ENCODE measurements at places on chromosomes 5 and 9.

- DNase-seq: no peak
Observed at GRCh38 chr5:160635663-160636062, 214.0 kb downstream of the PTTG1 start.

DNA sequence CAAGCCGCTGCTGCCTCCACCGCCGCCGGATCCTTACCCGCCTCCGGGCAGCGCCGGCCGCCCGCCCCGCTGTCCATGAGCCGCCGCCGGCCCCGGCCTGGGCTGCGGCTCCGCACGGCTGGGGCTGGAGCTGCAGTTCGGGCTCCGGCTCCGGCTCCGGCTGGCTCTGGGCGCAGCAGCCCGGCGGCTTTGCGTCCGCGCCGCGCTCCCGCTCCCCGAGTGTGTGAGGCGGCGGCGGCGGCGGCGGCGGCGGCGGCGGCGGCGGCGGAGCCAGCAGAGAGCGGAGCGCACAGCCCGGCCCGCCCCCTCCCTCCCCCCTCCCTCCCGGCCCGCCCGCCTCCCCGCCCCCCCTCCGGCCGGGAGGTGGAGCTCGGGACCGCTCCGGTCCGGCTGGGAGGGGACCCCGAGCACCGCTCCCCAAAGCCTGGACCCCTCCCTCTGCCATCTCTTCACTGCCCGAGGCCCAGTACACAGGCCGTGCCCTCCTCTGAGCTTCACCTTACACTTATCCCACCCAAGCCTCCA lies at the start of gene PCDH1:
Gene PCDH1 (minus strand): TSS at position 225 of the 525 bp plus-strand sequence. CDS start 148 bp downstream, at position 77.
- DNase-seq: no peak

DNA sequence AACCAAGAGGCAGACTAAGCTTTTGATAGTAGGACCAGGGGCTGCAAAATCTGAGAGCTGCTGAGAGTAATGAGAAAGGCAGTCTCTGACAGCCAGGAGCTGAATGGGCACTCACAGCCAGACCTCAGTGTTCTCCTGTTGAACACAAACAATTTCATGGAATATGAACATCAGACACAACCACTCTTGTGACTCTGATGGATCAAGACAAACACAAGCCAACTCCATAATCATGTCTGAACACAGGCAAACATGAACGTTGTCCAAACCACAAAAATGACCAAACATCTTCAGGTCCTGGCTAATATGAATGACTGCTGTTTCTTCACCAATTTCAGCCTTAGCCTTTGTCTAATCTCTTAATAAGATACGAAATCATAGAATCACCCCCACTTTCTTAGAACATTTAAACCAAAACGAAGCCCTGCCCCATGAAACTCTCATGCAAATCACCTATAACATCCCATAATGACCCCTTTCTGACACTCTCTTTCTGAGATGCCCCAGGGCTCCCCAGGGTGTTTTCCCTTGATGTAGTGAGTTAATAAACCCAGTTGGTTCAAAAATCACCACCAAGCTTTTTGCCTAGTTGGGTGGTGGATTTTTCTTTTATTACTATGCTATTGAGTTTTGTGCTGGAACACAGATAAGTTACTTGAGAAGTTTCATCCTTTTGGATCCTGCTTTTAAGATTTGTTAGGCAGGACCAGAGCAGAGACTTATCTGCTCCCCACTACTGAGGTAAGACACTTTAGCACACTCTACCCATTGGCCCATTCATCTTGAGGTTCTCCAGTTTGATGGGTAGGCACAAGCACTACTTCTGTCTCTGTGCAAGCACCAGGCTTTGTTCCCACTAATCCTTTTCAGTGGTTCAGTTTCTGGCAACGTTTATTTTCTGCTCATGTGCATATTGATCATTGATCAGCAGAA lies 5.9 kb upstream of the ERAP2 start:
- no peak for DNase-seq

- no peak for DNase-seq
Observed at GRCh38 chr5:74633695-74634094, 6.8 kb downstream of the ENC1 start.

- peak; percentile 79 for DNase-seq
Observed at GRCh38 chr5:158456756-158457155, 597.8 kb upstream of the CLINT1 start.

DNA sequence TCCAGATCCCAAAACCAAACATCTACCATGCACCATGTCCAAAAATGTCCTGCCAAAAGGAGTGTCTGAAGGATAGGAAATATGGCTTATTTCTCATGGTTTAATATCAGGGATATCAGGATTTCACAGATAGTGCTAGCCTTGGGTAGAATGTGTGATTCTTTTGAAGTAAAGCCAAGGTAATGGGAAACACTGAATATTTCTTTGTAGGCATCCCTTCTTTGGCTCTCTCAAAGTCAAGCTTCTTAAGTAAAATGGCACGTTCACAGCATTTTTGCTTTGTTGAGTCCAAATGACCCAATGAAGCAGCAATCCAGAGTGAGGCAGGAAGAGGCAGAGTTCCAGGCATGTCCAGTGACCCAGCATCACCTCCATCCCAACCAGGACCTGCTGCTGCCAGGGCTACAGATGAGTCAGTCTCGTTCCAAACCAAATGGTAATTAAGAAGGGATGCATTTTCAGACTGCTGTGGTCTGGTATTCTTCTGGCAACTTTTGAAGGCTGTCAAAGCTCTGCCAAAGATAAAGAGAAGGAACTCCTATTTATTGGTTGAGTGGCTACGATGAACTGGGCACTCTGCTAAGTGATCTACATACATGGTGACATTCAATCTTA lies 678.8 kb upstream of the KLF4 start:
- DNase-seq: peak; percentile 92

GRCh38 chr9:96447406-96447805 lies 2.6 kb upstream of the HABP4 start:
- no peak for DNase-seq

GRCh38 chr5:120465436-120465961 lies 1.4 kb downstream of the PRR16 start:
- DNase-seq: peak; percentile 38

- no peak for DNase-seq
Observed at GRCh38 chr5:133821311-133821741, 147.1 kb downstream of the C5orf15 start.

DNA sequence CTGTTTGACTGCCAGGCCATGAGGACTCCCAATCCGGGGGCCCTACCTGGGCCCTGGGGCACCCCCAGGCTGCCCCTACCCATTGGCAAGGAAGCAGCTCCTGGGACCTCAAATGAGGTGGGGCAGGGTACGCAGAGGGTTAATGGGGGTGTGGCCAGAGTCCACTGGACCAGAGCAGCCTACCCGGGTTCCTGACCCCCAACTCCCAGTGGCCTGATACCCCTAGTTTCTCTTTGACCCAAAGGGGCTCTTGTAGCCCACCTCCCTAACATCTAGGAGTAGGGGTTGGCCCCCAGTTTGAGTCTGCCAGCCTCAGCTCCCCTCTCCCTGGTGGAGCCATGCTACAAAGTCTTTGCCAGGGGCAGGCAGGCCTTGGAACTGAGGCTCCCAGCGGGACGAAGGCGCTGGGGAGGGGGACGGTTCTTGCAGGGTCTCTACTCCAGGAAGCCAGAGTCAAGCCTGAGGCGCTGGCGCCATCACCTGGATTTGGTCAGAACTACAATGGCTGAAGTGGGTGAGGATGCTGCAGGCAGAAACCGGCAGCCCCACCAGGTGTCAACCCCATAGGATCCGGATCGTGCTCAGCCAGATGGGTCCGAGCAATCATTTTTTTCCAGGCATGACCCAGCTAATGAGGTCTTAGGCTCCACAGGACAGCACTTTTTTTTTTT lies 8.4 kb upstream of the CERCAM start:
- no peak for DNase-seq

- no peak for DNase-seq
Observed at GRCh38 chr9:134291452-134291881, 34.8 kb upstream of the RXRA start.

DNA sequence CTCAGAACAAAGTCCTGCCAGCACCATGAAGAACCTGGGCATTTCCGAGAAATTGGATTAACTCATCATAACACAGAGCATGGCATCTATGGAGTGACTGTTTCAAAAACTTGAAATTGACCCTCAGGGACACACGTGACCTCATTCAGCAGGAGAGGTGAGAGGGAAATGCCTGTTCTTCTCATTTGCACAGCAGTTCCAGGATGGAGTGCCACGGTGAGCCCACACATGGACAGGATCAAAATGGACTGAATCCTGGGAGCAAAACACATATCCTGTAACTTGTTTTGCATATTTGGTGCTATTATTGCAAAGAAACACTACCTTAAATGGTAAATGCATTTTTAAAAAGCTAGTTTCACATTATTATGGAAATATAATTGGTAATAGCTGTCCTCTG lies 256.1 kb upstream of the IRX2 start:
- DNase-seq: no peak

DNA sequence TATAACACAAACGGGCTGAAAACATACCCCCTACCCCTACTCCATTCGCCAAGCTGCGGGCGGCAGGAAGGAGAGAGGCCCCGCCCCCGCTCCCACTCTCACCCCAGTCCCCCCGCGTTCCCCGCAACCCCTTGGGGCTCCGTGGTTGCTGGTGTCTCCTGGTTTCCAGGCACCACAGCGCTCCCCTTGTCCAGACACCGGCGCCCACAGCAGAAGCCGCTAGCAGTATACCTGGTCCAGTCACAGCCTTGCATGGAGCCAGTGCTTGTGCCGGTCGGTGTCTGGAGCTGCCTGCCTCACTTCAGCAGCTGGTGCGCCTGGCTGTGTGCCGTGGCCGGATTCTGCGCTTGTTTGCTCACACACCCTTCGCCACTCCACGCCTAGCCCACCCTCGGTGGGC lies 240.5 kb upstream of the DAB2 start:
- no peak for DNase-seq

DNA sequence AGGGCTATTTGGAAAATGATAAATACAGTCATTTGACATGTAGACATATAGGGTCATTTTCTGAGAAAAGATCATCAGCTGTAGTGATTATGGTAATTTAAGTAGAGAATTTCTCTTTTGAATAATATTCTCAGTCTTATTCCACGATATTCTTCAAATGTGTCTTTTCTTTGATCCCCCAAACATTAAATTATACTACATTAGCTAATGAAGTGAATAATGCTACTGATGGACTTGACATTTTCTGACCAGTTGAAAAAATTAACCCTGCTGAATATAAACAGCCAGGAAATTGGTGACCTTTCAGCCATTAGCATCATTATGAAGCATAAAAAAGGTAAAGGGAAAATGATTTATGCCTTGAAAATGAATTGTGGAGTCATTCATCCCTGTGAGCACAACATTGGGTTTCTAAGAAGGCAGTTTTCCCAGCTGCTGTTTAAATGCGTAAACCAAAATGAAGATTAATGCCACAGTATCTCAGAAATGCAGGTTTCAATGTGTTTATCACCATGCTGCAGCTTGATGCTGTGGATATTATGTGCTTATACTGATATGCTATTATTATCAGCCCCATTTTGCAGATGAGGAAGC lies 489.1 kb downstream of the KCTD16 start:
- no peak for DNase-seq

GRCh38 chr9:83199240-83199639 lies 136.3 kb upstream of the RASEF start:
- DNase-seq: no peak

DNA sequence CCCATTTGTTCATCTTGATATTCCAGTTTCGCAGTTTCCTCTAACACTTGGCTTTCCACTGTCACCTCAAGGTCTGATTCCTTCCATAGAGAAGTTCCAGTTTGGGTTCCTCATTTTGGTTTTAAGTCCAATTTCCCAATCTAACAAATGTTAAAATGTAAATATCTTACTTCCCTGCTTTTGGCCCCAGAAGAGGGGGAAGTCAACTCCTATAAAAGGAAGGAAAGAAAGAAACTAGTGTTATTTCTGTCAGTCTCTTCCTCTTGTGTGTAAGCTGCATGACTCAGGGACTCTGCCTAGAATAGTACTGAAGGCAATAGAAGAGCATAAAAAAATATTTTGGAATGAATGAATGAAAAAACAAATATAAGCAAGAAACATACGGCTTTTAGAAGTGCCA lies 127.5 kb upstream of the CCNG1 start:
- DNase-seq: no peak

- no peak for DNase-seq
Observed at GRCh38 chr5:135667673-135668072, 88.9 kb upstream of the CXCL14 start.

- no peak for DNase-seq
Observed at GRCh38 chr5:90680921-90681563, 122.4 kb downstream of the ADGRV1 start.

- no peak for DNase-seq
Observed at GRCh38 chr9:3903906-3904305, 378.1 kb upstream of the RFX3 start.

GRCh38 chr9:138011951-138012500 lies 134.4 kb downstream of the CACNA1B start:
- no peak for DNase-seq

GRCh38 chr5:32814141-32814540 lies 103.0 kb downstream of the NPR3 start:
- no peak for DNase-seq

GRCh38 chr5:15243301-15244020 lies 256.5 kb upstream of the FBXL7 start:
- DNase-seq: no peak

DNA sequence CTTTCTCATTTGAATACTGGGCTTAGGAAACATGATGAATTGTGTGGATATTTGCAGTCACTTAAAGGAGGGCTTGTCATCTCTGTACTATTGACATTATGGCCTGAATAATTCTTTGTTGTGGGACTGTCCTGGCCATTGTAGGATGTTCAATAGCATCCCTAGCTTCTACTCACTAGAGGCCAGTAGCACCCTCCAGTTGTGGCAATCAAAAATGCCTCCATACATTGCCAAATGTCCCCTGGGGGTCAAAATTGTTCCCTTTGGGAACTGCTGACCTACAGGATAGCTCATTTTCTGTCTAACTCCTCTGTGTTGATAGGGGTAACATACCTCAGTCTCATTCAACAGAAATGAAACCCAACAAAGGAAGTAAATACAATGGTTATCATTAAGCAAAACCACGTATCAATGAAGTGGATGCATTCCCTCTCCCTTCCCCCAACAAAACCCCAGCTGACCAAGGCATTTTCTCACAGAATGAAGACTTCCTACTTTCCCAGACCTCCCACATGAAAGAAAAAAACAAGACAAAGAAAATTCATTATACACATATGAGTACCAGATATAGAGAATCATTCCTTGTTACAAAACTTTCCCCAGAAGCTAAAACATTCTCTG lies 18.1 kb downstream of the FYB1 start:
- no peak for DNase-seq

DNA sequence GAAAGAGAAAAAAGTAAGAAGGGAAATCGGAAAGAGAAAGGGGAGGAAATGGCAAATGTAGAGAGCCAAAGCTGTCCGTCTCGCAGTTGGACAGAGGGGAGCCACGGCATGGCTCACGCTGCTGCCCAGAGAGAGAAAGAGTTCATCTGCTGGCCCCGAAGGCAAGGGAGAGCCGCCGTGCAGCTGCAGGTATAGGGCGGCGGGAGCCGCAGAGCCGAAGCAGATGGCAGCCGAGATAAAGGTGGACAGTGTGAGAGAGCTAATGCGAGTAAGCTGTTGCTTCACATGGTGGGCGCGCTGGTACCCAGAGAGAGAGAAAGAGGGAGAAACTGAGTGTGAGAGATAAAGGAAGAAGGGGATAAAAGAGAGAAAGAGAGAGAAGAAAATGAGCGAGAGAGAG lies 188.4 kb upstream of the PPP1R26 start:
- DNase-seq: no peak
